ENCODE measurements at places on chromosomes 2 and 18. TPM values are rescaled to one million over a fixed set of nuclear protein-coding genes. Genes with fewer than 3 reads are reported as not detected.

Gene MYCN
- not detected for total RNA-seq

- DNase-seq: no peak
These were observed 225.7 kb upstream of the FOSL2 start for GRCh38 chr2:28166956-28167355.

DNA sequence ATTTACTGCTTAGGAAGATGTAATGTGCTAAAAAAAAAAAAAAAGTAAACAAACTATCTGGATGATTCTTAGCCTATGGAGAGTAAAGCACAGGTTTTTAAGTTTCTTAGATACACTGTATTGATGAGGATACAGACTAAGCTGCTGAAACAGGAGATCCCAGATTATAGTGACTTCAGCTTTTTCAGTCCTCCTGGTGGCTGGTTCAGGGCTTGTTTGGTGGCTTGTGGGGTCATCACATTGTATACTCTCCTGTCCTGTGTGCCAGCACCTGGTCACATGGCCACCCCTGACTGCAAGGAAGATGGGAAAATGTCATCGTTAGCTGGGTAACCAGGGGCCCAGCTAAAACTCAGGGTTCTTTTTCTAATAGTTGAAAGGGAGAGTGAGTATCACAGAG, 31.4 kb downstream of the RAB31 start:
- DNase-seq: no peak

GRCh38 chr2:190477661-190478454, 56.7 kb downstream of the NEMP2 start:
- DNase-seq: no peak

GRCh38 chr18:53686965-53687364, 537.5 kb downstream of the MBD2 start:
- DNase-seq: no peak
